WTC11 (cell line): ENCODE measurements at places on chromosomes 6 and 20. TPM values are rescaled to one million over a fixed set of nuclear protein-coding genes. Genes with fewer than 3 reads are reported as not detected.
A peak's percentile ranks its signal among the peaks of the same experiment; 100 is the strongest.

Gene SAPCD1
- 13.3 to 16.9 TPM (median 13.7 TPM) in 3 replicates for total RNA-seq

Gene ENPP1
- total RNA-seq, result 29.7 to 34.9 TPM (median 30.8 TPM) in 3 replicates

DNA sequence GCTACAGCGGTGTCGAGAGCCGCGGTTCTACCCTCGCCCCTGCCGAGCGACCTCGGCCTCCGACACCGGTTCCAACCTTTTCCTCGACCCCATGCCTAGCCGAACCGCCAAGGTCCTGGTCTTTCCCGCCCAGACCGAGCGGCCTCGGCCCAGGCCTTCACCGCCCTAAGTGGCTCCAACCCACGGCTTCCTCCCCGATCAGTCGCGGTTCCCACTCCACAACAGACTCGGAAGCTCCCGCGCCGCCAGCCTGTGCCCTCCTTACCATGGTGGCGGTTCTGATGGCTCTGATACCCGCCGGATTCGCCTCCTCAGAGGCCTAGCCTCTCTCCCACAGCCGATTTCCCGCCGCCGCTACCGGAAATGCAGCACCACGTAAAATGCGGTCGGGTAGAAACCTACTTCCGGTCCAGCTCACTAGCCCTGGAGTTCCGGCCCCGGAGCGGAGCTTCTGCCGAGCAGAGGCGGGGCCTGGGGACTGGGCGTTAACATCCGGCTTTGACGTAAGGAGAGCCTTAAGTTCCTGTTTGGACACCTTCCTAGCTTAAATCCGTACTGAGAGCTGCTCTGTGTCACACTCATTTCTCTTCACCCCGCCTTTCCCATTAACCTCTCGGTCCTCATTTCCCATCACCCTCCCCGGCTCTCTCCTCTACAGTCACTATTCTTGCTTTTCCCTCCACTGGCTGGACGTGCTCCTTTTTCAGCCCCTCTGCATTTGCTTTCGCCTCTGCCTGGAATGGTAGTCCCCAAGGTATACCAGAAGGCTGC is at the start of gene SNRPB:
Gene SNRPB, minus strand, starts transcription at position 367 of the 771 bp plus-strand sequence. Its CDS starts 99 bp downstream, at position 268.
- peak; percentile 95 for DNase-seq
- peaks cover 44% of the 10 kb centered on the region for H3K36me3 ChIP-seq
- no peaks in the 10 kb centered on the region; the same call in 1 of the 2 replicates for H3K27me3 ChIP-seq
- peaks cover 38% of the 10 kb centered on the region for H3K4me1 ChIP-seq

- H3K4me1 ChIP-seq, result no peaks in the 10 kb centered on the region
- H3K27me3 ChIP-seq, result no peaks in the 10 kb centered on the region
- no peak overlapping the region for H3K27ac ChIP-seq
- peaks cover 27% of the 10 kb centered on the region for H3K36me3 ChIP-seq
- DNase-seq, result no peak
These were observed 20.8 kb downstream of the SRC start for GRCh38 chr20:37366743-37367142.

DNA sequence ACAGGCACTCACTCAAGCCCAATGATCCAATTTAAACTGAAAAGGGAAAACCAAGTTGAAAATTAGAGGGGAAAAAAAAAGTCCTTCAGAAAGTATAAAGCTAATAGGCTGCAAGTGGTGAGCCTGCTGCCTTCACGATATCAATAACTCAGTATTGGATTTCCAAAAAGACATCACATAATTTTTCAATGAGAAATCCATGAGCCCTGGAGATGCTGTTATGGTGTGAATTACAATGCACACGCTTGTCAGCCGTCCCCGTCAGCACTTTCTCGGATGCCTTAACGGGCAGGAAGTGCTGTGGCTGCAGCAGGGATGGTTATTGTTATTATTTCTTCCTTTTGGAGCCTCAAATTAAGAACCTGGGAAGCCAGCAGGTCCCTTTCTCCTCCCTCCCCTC is 138.5 kb downstream of the DHX35 start:
- H3K36me3 ChIP-seq, result peaks cover 9% of the 10 kb centered on the region
- no peaks in the 10 kb centered on the region for H3K4me1 ChIP-seq
- no peak for DNase-seq

DNA sequence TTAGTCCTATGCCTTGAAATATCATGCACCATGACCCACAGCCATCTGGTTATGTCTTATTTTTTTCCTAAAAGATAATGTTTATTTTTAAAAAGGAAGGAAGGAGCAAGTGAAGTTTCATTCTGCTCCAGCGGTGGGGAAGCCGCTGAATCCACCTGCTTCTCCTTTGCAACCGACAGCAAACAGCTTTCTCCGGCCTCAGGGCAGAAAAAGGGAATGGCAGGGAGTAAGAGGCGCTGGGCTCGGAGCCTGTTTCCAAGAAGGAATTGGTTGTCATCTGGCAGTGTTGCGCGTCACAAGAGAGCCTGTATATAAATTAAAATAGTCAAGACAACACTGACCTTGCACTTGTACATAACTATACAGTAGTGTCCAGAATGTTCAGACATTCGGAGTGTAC is 14.2 kb downstream of the GFRA4 start:
- H3K4me3 ChIP-seq, result no peak overlapping the region
- H3K27me3 ChIP-seq, result peaks cover 4% of the 10 kb centered on the region; the same call in 1 of the 2 replicates
- DNase-seq, result no peak
- H3K36me3 ChIP-seq, result no peaks in the 10 kb centered on the region

- H3K4me1 ChIP-seq, result peaks cover 94% of the 10 kb centered on the region
- H3K4me3 ChIP-seq, result no peak overlapping the region
These were observed 191.3 kb downstream of the JARID2 start for GRCh38 chr6:15437090-15437635.

DNA sequence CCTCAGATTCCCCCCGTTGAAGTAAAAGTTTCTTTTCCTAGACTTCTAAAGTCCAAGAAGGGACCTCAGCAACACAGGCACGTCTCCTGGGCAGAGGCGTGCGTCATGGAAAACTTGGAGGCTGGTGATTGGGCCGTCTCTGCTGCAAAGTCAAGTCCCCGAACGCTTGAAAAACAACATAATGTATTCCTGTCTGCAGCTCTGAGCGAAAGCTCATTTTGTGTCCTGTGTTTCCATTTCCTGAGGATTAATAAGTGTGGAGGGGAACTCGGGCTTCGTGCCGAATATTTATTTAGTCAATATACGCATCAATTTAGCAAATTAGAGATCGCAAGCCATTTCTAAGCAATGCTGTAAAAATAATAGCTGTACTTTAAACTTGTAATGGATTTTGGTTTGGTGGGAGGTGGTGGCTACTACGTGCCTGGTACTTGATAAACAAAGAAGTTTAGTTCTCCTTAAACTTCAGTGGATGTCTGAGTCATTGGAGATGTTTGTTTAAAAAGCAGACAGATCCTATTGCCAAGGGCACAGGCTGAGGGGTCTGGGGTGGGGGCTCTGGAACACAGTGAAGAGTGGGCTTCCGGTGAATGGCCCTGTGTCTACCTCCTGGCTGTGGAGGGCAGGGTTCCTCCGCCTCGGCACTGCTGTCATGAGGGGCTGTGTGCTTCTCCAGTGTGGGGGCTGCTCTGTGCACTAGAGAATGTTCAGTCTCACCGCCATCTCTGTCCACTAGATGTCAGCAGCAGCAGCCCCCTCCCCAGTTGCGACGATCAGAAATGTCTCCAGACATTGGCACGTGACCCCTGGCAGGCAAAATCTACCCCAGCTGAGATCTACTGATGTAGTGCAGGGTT is 21.8 kb downstream of the PCK1 start:
- peaks cover 20% of the 10 kb centered on the region for H3K4me1 ChIP-seq
- H3K27me3 ChIP-seq, result peaks cover 3% of the 10 kb centered on the region; the same call in 1 of the 2 replicates

GRCh38 chr20:13996265-13996664 is 949 bp downstream of the MACROD2 start:
- peaks cover 14% of the 10 kb centered on the region for H3K4me1 ChIP-seq
- no peak for DNase-seq
- H3K4me3 ChIP-seq, result peak overlapping the region; percentile 90
- no peak overlapping the region for H3K27ac ChIP-seq
- peaks cover 17% of the 10 kb centered on the region for H3K27me3 ChIP-seq
- H3K36me3 ChIP-seq, result no peaks in the 10 kb centered on the region

DNA sequence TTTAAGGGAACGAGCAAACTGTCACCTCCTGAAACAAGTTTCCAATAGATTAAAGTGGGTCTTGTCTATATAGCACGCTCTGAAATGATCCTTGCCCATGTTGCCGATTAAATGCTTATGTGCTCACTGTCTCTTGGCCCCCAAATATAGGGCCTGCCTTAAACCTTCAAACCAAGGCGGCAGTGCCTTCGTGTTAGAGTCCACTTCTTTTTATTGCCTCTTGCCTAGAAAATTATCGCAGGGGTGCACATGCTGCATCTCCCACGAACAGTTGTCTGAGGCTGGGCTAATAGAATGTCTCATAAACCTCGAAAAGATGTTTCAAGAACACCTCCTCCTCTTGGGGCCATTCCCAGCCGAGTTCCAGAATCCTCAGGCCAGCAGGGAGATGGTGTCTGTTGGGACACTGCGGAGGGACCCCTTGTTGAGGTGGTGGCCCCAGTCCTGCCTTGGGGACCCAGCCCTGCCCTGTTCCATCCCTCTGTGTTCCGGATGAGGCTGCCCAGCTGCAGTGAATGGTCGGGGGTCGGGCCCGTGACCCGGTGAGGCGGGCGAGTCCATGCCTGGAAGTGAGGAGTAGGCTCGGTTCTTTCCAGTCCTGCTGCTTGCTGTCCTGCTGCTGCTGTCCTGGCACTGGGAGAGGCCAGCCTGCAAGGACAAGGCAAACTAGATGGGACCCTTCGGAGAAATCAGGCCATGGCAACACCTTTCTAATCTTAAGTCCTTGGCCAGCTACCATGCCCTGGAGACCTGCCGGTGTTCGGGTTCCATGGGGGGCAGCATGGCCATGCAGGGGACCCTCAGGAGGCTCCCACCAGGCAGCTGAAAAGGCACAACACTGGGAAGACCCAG is 34.7 kb upstream of the SLCO4A1 start:
- no peak overlapping the region for H3K4me3 ChIP-seq
- no peak for DNase-seq
- 0 out of 2 replicates have a peak, but pooled peaks cover 3% of the 10 kb centered on the region for H3K36me3 ChIP-seq
- H3K27me3 ChIP-seq, result peaks cover 4% of the 10 kb centered on the region; the same call in 1 of the 2 replicates
- H3K4me1 ChIP-seq, result peaks cover 35% of the 10 kb centered on the region

DNA sequence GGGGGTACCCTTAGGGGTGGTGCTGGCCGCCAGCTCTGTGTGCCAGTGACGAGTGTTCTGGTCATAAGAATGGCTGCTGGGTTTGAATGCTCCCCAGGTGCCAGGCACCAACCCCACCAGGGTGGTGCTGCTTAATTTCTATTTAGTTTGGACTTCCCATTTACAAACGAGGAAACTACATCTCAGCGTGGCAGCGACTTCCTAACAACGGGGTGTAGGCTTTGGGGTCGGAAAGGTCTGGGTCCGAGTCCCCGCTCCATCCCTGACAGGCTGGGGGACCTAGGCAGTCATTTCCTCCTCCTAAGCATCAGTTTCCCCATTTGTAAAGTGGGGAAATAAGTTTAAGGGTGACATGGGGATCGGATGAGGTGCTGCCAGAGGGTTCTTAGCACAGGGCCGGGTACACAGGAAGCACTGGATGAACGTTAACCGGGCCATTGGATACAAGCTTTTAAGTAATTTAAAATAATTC is 30.3 kb downstream of the CEBPB start:
- H3K27me3 ChIP-seq, result peaks cover 2% of the 10 kb centered on the region; the same call in 1 of the 2 replicates
- H3K4me3 ChIP-seq, result no peak overlapping the region
- H3K36me3 ChIP-seq, result no peaks in the 10 kb centered on the region
- peaks cover 5% of the 10 kb centered on the region for H3K4me1 ChIP-seq
